HuH-7 (cell line): ENCODE measurements at places on chromosomes 3 and 15.

DNA sequence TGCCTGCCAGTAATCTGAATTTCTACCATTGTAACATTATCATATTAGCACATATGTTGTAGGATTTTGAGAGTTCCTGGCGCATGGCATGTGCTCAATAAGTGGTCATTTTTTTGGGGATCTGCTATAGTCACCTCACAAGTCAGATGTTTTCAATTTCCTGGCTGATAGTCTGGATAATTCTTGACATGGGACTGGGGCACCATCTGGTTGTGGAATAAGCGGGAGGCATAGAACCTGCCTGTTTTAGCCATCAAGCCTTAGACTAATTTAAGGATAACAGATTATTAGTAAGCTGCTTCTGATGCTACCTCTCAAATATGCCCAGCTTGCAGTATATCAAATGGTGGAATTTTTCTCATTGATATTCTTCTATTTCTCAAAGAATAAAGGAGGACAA, 39.1 kb downstream of the GASK1A start:
- no peak for DNase-seq

GRCh38 chr3:177426878-177427495, 229.7 kb upstream of the TBL1XR1 start:
- no peak for DNase-seq

DNA sequence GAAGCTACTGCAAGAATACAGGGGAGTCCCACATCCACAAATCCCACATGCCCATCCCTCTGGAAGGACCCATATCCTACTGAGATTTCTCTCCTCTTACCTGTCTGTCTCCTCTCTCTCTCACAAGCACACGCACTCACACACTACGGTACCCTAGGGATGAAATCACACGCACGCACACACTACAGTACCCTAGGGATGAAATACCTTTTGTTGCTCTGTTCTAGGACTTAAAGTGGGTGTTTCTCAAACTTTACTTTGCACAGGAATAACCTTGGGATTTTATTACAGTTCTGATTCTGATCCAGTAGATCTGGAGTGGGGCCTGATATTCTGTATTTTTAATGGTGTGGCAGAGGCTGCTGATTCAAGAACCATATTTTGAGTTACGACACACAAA, 622.2 kb upstream of the ZNF385D start:
- DNase-seq, result no peak

DNA sequence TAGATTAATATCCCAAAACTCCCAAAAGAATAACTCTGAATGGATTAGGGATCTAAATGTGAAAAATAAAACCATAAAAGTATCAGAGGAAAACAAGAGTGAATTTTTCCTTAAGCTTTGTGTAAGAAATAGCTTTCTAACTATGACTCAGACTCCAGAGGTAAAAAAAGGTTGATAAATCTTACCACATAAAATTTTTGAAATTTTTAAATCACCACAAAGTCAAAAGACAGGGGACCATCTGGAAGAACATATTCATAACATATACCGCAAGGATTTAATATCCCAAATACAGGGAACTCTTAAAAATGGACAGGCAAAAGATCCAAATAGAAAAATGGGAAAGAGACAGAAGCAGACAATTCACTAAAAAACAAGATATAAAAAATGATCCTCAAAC, 145.0 kb downstream of the ARNT2 start:
- DNase-seq, result no peak

GRCh38 chr15:50765195-50765967, at the start of gene SPPL2A:
Gene SPPL2A (minus strand): TSS chr15:50765706. CDS start chr15:50765533, 173 bp downstream.
- DNase-seq, result peak; percentile 88
